Activated T-cell treated with anti-CD3 and anti-CD28 coated beads, Interleukin-2, amount 50 U/mL, for 1 hour (primary cell): ENCODE measurements at places on chromosomes 13 and 19.
A peak's percentile ranks its signal among the peaks of the same experiment; 100 is the strongest.

DNA sequence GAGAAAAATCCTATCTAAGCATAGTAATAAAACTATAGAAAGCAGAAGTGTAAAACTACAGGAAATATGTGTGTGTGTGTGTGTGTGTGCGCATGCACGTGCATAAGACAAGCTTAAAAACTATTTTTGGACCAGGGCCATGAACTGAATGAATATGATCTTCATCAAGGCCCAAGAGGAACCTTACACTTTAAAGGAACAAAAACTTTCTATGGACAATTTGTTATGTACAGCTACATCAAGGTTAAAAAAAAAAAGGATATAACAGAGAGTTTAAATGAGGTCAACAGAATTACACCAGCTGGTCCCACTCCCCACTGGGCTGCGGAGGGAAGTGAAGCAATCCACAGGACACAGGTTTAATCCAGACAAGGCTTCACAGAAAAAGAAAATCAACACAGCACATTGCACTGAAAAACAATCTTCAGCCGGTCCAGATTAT, 151.1 kb downstream of the LHFPL6 start:
- DNase-seq, result no peak

DNA sequence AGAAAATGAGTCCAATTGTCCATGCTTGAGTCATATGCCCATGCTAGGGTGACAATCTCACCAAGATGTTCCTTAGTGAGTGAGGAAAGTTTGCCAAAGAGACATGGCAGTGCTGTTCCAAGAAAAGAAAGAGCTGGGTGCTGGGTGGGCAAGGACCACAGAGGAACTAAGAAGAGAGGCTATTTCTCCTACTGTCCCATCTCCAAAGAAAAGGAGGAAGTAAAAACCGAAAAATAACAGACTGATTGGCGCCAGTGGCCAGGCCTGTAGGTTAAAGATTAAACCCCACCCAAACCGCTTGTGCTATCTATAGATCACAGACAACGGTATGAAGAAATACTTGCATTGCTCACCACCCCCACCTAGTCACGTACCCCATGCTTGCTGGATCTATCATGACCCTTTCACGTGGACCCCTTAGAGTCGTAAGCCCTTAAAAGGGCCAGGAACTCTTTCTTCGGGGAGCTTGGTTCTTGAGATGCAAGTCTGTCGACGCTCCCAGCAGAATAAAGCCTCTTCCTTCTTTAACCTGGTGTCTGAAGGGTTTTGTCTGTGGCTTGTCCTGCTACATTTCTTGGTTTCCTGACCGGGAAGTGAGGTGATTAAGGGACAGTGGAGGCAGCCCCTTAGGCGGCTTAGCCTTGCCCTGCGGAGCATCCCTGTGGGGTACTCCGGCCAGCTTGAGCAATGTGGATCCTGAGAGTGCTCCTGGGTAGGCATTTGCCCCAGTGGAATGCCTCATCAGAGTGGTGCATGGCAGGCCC, 606.5 kb downstream of the UQCRFS1 start:
- DNase-seq, result no peak

- no peak for DNase-seq
Measured at GRCh38 chr19:50803633-50804419, 13.6 kb downstream of the ACP4 start.

DNA sequence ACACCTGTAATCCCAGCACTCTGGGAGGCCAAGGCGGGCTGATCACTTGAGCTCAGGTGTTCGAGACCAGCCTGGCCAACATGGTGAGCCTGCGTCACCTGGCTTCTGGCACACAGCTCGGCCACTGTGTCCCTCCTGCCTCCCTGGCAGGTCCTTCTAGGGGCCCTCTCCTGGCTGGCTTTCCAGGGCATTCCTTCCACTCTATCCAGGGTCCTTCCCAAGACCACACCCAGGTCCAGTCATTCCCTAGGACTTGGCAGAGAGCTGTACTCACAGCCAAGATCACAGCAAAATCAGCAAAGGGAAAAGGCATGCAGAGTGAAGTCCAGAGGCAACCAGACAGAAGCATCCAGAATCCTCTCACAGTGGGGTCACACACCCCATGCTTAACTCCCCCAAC, 9.7 kb upstream of the HSH2D start:
- no peak for DNase-seq

DNA sequence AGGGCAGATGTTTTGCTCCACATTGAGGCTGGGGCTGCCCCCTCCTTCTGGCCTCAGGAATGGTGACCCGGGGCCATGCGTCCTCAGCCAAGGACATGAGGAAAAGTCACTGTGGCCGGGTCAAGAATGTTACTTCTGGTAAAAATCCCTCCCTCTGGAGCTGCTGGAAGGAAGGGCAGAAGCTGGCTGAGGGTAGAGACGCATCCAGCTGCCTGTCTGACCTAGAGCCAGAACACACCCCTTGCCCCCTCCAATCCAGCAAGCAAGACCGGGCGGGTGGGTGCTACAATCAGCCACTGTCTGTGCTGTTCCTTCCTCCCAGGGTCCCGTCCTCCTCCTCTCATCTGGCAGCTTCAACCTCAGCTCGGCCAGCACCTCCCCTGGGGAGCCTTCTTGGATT, 59.0 kb downstream of the PTPRS start:
- DNase-seq, result no peak

- no peak for DNase-seq
Measured at GRCh38 chr13:50928102-50928501, 18.5 kb downstream of the RNASEH2B start.

DNA sequence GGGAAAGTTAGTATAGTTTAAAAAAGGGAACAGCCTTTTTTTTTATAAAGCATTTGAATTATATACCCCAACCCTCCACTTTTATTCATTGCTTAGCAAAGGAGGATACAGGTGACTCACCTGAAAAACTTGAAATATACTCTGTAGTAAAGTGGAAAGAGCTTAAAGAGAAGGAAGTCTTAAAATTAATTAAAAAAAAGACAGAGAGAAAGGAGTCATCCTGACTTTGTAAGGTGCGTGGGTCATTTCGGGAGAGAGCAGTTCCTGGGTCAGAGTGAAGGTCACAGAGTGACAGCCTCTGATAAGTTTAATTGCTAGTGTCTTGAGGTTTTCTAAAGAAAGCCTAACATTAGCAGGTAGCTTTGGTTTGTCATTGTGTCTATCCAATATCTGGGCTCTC, 310.3 kb downstream of the KLF5 start:
- no peak for DNase-seq

- DNase-seq, result no peak
Measured at GRCh38 chr19:33412601-33413425, 39.3 kb downstream of the CEBPG start.

GRCh38 chr13:64488731-64489130, 2741.4 kb downstream of the PCDH9 start:
- no peak for DNase-seq

DNA sequence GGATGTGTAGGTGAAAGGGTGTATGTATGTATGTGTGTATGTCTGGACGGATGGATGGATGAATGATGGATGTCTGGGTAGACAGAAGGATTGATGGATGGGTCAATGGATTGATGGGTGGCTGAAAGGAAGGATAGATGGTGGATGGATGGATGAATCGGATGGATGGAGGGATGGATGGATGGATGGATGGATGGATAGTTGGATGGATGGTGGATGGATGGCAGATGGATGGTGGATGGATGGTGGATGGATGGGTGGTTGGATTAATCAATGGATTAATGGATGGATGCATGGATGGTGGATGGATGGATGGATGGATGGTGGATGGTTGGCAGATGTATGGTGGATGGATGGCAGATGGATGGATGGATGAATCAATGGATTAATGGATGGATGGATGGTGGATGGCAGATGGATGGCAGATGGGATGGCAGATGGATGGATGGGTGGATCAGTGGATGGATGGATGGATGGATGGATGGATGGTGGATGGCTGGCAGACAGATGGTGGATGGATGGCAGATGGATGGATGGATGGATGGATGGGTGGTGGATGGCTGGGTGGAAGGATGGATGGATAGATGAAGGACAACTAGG, 16.5 kb upstream of the PPP5C start:
- no peak for DNase-seq

DNA sequence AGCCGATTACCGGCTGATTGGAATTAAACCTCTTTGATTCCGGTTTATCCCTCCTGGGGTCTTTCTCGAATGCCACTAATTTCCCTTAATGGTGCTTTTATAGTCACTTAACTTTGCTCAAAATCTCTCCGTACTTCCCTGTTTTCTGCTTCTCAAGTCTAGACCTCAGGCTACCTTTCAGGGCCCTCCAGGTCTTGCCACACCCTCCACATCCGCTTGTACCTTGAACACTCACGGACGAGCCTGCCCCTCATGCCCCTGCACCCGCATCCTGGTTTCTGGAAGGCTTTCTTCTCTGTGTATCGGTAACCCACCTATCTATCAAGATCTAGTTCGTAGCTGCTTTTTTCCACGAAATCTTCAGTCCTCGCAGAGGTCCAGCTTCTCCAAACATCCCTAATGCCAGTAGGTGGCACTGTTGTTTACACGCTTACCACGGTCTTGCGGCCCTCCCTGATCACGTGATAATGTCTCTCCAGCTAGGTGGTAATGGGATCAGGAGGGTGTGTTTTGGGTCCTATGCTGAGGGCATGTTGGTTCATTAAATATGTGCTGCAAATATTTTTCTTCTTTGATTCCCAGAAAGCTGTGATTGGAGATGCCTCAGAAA, 13.8 kb downstream of the ATP12A start:
- no peak for DNase-seq

- no peak for DNase-seq
Measured at GRCh38 chr13:94483970-94484369, 4.5 kb upstream of the DCT start.

GRCh38 chr19:3736106-3736724, 25.3 kb downstream of the APBA3 start:
- DNase-seq, result no peak

DNA sequence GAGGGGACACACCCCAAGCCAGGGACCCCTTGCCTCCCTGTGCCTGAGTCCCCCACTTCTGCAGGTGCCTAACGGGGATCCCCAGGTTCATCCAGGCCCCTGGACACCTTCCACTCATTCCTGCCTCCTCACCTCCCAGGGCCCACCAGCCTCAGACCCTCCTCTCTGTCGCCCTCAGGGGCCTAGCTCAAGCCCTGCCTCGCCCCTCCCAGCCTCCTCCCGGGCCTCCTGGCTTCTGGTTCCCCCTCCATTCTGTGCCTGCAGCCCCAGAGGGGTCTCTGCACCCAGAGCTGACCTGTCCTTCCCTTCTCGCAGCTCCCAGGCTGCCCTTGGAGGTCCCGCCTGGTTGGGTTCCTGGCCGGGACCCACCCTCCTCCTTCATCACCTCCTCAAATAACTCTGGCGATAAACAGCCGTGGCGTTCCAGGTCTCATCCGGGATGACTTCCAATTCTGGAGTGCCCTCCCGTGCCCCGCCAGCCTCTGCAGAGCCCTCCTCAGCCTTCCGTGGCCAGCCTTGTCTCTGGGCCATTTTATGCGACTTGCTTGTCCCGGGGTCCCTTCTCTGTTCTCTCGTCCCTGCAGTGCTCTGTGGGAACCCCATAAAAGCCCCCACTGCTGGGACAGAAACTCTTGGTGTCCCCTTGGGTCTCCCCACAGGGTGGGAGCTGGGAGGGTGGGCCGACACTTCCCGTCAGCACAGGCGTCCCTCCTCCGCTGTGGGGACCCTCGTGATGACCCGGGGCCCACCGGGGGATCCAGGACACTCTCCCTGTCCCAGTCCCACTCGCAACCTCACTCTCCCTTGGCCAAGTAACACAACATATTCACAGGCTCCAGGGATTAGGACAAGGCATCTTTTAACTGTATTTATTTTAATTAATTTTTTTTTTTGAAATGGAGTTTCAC, 9.2 kb downstream of the JOSD2 start:
- no peak for DNase-seq

GRCh38 chr19:4233282-4233853, 4.0 kb downstream of the EBI3 start:
- DNase-seq, result peak; percentile 72

- no peak for DNase-seq
Measured at GRCh38 chr13:113920606-113921286, 53.1 kb downstream of the C13orf46 start.

DNA sequence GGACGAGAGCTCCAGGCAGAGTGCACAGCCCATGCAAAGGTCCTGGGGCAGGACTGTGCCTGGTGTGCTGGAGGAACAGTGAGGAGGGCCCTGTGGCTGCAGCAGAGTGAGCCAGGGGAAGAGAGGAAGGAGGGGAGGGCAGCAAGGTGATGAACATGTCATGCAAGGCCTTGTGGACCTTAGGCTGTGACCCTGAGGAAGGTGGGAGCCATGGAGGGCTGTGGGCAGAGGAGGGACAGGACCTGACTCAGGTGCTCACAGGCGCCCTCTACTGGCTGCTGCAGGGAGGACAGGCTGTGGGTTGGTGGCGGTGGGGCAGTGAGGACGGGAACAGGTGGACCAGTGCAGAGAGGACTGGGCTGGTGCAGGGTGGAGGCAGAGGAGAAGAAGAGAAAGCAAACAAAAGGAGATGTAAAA, 170.3 kb downstream of the PTPRS start:
- peak; percentile 64 for DNase-seq

GRCh38 chr19:44891016-44891882, at the start of gene TOMM40:
Gene TOMM40, plus strand, starts transcription at chr19:44891254. Its CDS starts 162 bp downstream, at chr19:44891416.
- DNase-seq, result no peak

DNA sequence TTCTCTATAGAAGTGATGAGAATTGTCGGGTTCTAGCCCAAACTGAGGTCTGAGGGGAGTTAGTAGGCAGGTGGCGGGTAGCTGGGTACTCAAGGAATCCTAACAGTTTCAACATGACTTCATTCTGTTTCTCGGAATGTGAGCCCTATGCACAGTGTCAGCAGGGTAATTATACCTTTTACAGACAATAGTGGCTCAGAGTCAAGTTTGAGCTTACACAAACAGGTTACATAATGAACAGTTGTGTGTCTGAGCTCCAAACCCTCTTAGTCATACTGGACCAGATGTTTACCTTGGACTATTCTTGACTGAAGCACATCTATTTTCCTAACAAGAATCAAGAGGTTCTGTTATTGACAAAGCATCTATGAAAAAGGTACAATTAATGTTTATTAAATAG, 1066.7 kb upstream of the PCDH20 start:
- DNase-seq, result no peak

DNA sequence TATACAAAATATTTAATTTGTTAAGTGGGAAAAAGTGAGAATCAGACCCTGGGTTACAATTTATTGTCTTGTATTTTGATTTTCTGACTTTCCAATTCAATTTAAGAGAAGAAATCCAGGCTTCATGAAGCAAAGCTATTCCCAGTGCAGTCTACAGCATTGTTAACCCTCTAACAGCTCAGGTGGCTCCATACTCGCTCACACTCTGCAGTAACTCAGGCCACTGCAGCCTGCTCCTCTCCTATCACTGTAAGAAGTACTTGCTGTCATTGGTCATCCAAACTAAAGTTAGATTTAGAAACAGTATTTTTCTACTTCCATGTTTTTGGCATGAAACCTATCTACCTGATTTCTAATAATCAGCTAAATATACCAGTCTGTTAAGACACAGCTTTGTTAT, 830.3 kb downstream of the PCDH9 start:
- no peak for DNase-seq

DNA sequence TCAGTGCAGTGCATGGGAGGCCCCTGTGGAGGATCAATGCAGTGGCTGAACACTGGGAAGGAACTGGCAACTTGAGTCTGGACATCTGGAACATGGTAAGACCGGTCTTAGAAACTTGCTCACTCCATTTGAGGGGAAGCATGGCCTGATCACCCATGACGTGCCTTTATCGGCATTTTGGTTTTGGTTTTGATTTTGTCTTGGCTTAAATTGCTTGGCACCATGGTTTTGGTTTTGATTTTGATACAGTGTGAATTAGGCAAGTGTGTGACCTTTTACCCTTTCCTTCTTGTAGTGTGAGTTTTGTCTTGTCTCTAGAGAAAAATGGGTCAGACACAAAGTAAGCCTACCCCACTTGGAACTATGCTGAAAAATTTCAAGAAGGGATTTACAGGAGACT, 77.3 kb downstream of the ZNF486 start:
- DNase-seq, result no peak
